ENCODE measurements at places on chromosomes 3 and 15.

- no peak for DNase-seq
These were observed 80.8 kb downstream of the RARB start for GRCh38 chr3:25508901-25509300.

DNA sequence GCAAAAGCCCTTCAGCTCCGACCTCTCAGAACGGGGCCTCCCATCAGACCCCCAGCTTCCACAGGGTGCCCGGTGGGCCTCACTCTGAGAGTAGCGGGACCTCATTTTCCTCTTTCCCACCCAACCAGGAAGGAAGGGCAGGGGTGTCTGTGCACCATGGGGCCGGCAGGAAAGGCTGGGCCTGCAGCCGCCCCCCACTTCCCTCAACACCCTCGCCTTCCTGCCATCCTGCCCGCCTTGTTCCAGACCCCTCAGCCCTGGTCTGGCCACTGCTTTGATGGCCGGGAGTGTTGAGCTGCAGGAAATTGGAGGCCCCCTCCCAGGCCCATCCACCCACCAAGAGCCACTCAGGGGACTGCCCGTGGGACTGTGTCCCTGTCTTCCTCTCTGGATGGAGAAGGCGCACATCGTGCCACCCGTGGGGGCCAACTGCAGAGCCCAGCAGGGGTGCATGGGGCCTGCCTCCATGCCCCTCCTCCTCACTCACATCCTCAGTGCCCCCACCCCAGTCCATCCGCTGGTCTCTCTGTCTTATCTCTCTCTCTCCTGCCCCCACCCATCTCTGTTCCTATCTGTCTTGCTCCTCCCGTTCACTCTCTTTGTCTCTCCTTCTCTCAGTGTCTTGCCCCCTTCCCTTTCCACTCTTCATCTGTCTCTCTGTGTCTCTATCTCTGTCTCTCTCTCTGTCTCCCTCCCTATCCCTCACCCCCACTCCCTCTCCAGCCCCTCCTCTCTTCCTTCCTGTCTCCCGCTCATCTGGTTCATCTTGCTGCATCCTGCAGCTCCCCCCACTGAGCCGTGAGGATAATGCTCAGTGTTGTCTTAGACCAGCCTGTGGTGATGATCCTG is 1.8 kb upstream of the PLXND1 start:
- DNase-seq: no peak

DNA sequence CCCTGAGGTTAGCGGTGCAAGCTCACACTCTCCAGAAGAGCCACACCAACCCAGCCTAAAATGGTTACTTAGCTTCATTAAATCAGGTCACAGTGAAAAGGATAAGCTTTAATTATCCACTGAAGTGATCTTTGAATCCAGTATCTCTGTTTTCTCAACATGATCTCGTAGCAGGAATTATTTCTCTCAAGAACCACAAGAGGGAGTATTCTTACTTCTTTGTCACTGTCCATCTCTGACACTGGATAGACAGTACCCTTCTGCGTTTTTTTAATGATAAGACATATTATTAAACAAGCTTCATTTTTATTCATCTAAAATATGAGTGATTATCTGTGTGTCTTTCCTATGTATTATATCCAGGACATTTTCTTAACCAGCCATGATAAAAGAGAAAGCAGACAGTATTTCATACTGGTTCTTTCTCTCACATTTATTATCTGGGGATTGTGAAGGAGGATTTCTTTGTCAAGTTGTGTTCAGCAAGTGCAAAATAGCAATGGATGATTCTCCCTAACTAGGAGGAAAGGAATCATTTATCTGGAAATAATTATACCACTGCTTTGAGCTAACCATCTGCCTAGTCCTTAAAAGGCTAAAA is 105.4 kb upstream of the CCDC54 start:
- no peak for DNase-seq

DNA sequence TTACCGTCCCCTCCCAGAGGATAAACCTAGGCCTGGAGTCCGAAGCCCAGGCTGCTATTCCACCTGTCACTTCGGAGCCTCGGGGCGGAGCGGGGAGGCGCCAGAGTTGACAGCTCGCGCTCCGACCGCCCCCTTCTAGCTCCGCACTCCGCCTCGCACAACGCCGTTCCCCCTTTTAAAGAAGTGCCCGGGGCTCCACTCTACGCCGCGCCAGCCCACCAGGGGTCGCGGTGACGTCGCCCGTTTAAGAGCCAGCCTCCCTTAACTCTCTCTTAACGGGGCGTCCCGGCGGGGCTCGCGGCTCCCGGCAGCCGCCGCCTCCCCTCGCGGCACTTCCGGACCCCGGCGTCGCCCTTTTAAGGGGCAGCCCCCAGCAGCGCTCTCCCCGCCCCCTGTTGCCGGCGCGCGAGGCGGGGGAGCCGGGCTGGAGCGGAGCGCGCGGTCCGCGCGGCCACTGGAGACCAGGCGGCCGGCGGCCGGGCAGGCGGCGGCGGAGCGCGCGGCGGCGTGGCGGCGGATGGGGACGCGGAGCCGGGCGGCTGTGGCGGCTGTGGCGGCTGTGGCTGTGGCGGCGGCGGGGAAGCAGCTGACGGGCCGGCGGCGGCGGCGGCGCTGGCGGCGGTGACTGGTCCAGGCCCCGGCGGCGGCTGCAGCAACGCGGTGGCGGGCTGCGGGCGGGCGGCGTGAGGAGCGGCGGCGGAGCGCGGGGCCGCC is at the start of gene INAFM2:
INAFM2 (plus strand) TSS at position 454 of the 714 bp plus-strand sequence. CDS start 364 bp downstream, outside the sequence.
- peak; percentile 53 for DNase-seq

DNA sequence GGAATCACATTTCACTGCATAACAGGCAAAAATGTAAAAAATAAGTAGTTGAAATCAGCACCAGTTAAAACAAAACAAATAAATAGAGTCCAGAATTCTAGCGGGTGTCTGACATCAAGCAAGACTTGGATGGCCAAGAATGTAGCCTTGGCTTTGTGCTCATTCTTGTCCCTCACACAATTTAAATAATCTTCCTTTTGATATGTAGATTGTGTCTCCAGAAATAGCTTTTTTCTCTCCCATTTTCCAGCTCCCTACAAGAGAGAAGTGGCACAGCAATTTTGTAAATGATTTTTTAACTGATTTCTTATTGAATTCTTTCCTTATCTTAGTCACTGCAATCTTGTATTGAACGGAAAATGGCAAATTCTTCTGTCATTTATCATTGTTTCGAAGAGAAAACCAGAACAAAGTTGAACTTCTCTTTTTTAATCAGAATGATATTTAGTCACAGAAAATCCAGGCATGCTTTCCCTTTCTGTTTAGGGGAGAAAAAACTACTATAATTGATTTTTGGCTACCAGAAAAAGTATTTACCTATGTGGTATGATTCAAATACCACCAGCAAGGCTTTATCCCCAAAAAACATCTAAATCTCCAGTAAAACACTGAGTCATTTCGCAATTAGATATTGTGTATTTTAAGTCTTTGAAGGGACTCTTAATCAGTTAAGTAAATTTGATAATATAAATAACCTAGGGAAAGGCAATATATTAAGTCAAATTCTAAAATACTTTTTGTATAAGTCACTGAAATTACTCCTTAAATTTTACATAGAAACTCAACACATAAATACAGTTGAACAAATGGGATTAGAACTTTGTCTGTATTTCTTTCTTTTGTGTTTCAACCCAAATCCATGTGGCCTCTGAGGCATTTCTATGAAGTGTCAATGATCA is 481.7 kb downstream of the GBE1 start:
- DNase-seq: no peak

- no peak for DNase-seq
These were observed 5.4 kb downstream of the NBEAL2 start for GRCh38 chr3:46984591-46985459.

- no peak for DNase-seq
These were observed 183.2 kb downstream of the MAGI1 start for GRCh38 chr3:65855370-65856100.

- no peak for DNase-seq
These were observed 756.6 kb upstream of the ARPP21 start for GRCh38 chr3:34882764-34883163.

GRCh38 chr3:154111365-154111935 is 9.7 kb upstream of the ARHGEF26 start:
- no peak for DNase-seq

DNA sequence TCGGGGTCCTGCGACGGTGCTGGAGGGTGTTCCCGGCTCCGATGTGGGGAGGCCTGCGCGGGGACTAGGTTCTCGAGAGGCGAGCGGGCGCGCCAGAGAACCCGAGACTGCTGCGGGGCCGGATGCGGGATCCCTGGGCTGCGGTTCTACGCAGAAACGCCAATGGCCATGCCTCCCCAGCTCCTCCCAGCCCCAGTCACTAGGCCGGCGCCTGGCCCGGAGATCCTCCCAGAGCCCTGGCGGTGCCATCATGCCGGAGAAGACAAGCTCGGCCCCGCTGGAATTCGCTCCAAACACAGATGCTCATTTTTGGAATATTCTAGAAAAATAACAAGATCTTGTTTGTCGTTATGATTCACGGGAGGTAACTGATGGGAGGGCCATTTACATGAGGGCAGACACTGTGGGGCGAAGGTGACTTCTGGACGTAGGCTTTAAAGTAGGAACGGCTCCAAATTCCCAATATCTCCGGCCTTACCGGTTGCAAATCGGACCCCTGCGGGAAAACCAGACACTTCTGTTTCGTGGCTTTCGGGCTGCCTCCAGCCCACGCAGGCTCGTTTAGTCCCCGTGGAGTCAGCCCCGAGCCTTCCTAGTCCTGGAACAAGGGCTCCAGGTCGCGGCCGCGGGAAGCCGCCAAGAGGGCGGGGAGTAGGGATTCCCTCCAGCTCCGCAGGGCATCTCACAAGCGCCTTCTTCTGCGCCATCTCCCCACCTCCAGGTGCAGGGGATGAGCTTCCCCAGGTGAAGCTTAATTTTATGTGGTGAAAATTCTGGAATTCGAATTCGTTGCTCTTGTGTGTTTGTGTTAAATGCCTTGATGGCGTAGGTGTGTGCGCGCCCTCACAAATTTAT is 74.8 kb upstream of the POLG start:
- no peak for DNase-seq

DNA sequence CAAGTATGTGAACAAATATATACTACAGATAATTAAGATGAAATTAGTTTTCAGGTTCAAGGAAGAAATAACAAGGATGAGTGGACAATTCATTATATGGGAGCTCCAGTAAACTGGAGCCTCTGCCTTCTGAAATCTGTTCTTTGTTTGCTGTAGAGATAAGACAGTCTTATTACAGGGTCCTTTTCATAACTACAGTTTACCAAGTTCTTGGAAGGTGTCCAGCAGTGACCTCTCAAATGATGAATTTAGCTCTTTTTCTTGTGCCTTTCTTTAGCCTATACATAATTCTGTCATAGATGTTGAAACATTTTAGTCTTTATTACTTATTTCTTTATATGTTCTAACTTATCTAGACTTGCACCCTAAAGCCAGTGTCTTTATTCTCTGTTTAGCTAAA is 89.7 kb upstream of the GBE1 start:
- no peak for DNase-seq

GRCh38 chr3:37041546-37042195 is 48.4 kb downstream of the MLH1 start:
- no peak for DNase-seq

- no peak for DNase-seq
These were observed 70.7 kb downstream of the MAP2K5 start for GRCh38 chr15:67613211-67613610.

GRCh38 chr3:167783781-167784180 is 48.3 kb downstream of the SERPINI1 start:
- DNase-seq: no peak

DNA sequence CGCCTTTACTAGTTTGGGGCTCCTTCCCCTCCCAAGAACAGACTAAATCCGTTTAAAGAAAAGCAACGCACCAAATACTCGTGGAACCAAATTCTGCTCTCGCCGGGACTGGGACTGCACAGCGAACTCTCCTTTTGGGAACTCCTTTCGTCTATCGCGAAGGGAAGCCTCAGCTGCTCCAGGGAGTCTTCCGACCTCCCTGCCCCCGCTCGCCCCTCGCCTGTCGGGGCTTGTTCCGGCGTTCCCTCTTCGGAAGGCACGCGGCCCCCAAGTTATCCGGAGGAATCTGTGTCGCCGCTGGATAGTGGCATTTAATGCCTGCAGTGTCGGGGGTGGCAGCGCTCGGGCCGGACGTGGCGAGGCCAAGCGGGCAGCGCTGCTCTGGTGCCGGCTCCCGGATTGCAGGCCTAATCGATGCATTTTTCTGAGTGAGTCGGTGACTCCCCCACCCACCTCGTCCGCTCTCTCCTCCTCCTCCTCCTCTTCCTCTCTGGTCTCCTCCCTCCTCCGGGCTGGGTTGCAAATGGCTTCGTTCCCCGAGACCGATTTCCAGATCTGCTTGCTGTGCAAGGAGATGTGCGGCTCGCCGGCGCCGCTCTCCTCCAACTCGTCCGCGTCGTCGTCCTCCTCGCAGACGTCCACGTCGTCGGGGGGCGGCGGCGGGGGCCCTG is at the start of gene TRIM71:
TRIM71 (plus strand) TSS at position 440 of the 671 bp plus-strand sequence; CDS start at position 524, 84 bp downstream.
- DNase-seq: no peak

DNA sequence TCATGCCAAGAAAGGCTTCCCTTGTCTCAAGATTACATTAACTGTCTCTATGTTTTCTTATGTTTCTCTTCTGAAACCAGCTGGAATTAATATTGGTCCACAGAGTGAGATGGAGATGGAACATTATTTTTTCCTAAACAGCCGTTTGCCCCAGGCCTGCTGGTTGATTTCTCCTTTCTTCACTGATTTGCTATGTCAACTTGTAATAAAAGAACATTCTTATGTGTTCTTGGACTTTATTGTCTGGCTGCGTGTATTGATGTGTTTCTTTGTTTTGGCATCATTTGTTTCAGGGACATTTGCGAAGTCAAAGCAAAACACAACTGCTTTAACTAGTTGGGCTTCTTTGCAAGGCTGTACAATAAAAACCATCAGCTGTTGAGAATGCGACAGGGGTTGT is 168.5 kb downstream of the FAM43A start:
- DNase-seq: no peak

GRCh38 chr3:196782511-196782910 is 42.9 kb downstream of the PAK2 start:
- DNase-seq: no peak

DNA sequence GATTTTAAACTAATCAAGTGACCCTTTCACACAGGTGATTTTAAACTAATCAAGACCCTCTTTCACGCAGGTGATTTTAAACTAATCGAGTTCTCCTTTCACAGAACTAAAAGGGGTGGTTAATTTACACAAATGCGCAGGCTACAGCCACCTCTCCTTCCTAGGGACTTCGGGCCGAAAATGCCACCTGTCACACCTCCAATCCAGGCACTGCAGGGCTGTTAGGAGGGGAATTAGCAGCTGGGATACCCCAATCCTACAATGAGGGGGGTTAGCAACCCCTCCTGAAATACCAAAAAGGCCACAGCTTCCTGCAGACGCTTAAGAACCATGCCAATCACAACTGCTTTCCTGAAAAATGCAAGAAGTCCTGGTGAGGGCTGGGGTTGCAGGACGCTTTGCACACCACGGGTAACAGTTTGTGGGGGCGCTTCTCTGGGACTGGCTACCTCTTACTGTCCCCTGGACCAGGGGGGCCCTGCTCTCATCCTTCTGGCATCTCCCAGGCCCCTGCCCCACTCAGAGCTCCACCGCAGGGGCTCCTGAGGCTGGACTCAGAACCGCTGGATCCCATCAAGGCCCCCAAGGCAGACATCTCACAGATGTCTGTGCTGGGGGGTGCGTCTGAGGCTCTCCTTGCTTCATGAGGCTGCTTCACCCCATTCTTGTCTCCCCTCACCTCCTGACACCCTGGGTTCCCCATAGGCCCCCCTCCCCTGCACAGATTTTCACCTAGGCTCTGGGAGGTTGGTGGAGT is 145.9 kb downstream of the OR4M2 start:
- DNase-seq: no peak

All from esophagus squamous epithelium (tissue), 5 donors.